Right renal pelvis (tissue), 4 donors: ENCODE measurements at places on chromosomes 2 and 18.

- no peak for DNase-seq
Observed at GRCh38 chr2:27843992-27844391, 46.2 kb downstream of the RBKS start.

DNA sequence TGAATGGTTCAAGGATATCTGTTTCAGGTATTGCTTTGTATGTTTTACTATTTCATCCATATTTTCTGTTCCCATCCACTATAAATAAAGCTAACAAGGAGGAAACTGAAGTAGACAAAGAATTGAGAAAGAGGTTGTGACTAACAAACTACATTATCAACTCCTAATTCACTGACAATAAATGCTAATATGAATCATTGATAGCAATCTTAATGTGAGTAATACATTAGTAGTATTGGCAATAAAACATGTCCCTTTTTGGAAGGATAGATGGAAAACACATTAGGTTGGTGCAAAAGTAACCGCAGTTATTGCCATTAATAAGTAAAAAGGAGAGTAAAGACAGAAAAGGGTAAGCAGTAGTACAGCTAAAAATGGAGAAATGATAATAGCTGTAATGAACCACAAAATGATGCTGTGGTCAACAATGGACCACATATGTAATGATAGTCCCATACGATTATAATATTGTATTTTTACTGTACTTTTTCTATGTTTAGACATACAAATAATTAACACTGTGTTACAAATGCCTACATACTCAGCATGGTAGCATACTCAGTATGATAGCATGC, 104.7 kb downstream of the THADA start:
- DNase-seq = no peak

DNA sequence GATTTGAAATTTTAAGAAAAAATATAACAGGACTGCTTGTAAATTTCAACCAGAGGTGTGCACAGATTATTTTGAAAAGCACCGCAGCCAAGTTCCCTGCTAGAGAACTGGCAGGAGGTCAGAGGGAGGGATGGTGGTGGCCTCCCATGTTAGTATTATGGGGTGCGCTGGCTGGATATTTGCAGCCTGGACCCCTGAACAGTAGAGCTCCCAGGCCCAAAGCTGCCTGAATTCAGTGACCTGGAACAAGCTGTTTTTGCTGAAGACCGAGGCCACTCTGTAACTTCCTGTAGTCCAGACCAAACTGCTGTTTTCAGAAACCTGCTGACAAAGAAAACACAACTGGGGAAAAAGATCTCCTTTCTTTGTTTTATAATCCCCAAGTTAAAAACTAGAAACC, 314.3 kb downstream of the TNS1 start:
- DNase-seq = no peak

DNA sequence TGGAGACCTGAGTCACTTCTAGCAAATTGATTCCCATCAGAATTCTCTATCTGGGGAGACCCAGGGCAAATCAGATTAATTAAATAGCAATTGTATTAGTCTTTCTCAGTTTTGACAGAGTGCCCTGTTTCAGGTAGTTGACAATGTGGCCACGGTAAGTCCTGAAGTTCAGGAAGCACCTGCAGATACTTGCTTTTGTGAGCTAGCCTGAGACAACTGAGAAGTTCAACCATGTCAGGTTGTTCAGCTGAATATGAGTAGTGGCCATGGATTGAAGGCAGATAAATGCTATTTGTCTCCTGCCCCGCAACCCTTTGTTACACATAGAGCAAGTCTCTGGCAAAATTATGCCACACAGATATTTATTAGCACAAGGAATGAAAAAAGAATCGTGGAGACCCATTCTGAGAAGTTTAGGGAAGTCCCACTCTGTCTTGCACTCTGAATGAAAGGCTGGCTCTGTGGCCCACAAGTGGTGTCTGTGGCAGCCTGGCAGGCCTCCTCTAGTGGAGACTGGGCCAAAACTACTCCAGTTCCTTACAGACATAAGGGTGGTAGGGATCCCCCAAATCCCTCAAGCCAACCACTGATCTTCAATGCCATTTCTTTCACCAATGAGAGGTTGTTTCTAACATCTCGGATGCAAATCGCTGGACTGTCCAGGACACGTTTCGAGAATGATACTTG, 61.3 kb downstream of the POU3F3 start:
- DNase-seq = no peak

DNA sequence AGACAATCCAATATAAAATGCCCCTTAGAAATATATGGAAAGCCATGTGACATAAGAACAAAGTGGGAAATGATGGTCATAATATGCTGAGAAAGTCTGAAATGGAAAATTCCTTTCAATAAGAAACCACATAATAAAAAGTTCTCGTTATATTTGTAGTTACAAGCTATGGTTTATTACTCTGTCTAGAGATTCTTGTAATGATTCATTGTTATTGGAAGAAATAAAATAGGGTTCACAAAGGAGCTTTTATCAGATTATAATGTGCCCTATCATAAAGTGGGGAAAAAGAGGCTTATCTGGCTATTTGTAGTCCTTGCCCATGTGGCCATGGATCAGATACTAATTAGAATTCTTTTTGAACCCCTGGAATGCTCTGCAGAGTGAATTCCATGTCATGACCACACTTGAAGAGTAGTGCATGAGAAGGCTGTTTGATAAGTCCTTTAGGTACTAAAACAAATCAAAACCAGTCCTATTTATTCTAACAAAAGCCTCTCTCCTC, 420.7 kb upstream of the NRP2 start:
- DNase-seq = no peak

DNA sequence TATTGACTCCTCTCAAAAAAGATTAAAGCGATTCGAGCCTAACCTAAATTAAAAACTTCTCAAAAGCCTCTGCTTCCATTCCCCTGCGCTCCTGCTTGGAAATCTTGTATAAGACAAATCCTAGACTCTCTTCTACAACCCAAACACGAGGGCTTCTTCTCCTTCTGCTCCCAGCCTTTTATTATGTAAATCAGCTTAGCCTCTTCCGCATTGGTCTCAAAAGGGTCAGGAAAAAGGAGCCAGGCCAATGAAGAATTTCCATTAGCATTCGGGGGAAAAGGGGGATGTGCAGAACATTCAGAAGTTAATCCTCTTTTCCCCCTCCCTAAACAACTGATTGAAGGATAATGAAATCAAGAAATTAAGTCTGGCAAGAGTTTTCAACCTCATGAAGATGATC, 107.9 kb downstream of the FAM124B start:
- DNase-seq = no peak

DNA sequence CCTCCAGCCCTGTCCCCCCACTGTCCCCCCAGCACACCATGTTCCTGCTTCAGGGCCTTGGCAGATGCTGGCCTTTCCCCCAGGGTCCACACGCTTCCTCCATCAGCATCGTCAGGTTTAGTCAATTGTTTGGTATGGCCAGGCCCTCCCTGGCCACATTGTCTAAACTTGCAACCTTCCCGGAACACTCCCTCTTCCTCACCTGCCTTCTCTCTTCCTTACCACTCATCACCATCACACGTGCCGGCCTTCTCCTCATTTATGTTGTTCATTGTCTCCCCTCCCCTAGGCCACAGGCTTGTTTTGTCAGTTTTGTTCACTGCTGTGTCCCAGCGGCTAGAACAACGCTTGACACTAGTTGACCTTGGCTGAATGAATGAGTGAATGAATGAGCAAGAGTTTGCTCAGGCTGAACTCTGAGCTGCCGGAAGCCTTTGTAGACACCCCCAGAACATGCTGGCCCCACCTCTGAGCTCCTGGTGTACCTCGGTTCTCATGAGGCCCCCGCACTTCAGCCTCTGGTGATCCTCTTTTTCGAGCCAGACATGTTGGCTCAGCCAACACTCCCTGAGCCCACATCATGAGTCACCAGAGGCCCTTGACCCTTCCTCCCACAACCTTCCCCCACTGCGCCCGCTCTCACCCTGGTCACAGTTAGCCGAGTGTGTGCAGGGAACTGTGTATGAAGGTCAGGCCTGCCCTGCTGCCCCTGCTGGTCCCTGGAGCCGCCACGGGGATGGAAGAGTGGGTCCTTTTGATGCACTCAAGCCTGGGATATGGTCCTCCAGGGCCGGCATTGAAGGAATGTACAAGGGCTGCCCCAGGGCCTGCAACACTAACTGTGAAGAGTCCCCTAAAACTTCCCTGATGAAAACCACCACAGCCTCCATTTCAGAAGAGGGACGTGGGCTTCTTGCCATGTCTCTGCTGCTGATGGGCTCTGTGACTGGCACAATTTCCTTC, 57.5 kb downstream of the HS1BP3 start:
- DNase-seq = no peak

- no peak for DNase-seq
Observed at GRCh38 chr18:3526421-3527354, 76.7 kb downstream of the TGIF1 start.

DNA sequence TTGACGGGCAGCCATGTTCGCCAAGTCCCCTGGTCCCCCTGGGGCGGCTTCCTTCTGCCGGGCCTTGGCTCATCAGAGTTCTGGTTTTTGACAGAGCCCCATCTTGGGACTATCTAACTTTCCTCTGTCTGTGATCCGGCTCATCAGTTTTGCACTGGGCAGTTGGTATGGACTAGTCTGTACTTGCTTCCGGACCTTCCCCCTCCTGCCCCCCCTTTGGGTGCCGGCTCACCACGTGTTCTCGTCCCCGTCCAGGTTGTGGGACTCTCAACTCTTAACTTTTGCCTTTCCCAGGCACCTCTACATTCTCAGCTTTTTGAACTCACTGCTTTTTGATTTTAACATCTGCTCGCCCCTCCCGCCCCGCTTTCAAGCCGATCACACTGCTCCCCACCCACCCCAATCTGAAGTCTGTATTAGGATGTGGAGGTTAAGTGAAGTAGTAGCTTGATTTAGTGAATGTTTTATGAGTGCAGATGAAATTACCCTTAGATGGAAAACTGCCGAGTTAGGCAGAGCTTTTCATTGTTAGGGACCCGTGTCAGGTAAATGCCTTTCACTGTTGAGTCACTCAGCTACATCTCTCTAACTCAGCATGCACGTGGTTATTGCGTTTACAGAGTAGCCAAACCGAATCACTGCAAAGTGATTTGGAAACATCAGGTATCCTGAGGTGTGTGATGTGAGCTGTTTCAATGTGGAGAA, 874 bp downstream of the WDR43 start:
- no peak for DNase-seq

DNA sequence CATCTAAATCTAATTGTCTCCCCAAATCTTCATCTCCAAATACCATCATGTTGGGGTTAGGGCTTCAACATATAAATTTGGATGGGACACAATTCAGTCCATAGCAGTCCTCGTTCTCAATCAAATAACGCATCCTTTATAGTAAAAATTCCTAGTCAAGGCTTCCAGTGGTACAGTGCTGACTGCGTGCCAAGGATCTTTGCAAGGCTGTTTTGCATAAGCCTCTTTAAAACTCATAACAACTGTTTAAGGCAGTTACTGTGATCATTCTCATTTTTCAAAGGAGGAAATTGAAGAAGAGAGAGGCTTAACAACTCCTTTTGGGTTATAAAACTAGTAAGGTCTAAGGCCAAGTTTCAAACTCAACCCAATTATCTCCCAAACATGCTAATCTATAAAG, 666.9 kb downstream of the NYAP2 start:
- no peak for DNase-seq

DNA sequence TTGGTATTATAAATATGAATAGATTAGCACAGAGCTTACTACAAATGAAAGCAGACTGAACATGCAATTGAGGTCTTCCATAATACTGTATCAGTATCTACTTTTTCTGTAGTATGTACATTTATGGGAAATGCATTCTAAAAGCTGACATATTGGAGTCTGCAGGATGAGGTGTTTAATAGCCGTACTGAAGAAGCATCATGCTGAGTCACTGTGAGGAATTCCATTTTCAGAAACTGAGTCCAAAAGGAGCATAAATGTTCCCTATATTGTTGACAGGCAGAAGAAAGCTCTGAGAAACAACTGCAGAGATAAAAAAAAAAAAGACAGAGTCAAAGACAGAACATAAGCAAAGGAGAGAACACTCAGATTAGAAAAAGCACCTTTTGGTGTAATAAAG, 366.7 kb upstream of the SPHKAP start:
- DNase-seq = no peak

DNA sequence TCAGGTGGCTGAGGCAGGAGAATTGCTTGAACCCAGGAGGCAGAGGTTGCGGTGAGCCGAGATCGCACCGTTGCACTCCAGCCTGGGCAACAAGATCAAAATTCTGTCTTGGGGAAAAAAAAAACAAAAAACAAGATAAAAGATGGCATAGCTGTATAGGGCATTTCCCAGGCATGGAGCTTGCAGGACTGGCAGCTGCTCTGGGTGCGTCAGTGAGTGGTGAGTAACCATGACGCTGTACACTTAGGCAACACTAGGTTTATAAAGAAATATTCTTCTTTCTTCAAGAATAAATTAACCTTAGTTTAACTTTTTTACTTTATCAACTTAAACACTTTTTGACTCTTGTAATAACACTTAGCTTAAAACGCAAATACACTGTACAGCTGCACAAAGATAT, 15.4 kb downstream of the TGOLN2 start:
- DNase-seq = no peak

DNA sequence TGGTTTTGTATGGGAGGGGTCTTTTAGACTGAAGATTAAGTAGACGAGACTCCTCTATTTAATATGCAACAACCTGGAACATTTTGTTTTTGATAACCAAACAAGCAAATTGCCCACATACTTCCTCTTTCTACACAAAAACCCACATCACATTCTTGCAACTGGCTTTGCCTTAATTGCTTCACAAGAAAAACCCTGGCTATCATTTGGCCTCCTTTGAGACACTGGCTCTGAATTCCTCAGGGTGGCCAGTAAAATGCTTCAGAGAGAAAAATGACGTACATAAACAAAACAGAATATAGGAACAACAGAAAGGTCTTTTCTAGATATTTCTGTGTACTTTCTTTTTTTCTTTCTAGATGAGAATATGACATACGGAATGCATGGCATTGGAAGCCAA, 103.0 kb downstream of the TRIB2 start:
- DNase-seq = no peak

DNA sequence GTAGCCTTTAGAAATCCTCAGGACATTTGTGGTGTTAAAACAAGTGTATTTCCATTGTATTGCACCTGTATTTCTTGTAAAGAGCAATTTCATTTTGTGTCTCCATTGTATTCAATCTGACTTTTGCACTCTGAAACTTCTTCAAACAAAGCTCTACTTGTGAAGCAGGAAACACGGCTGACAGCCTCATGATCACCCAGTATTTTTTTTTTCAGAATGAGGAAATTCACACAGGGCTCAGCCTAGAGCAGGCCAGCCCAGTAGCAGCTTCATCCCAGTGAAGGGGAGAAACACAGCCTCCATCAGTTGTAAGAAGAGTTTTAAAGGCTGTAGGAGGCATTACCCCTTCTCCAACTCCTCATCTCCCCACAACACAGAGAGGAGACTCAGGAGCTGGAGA, 175.9 kb upstream of the KLHL29 start:
- no peak for DNase-seq

GRCh38 chr2:58046335-58046584, 346 bp upstream of the VRK2 start:
- DNase-seq = no peak

GRCh38 chr2:172361840-172362239, 65.5 kb upstream of the ITGA6 start:
- no peak for DNase-seq

DNA sequence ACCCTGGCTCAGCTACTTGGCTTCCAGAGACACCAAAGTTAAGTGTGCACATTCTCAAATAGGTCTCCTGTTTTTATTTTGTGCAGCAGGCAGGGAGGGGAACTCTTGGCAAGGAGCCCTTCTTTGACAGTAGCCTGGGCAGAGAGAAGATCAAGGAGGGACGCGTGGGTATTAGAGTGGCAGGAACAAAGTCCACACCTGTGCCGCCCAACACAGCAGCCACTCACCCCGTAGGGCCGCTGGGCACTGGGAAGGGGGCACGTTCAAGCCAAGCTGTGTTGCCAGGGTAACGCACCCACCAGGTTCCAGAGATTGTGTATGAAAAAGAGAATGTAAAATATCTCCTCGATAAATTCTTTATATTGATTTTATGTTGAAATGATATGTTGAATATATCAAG, 229.3 kb upstream of the AGAP1 start:
- no peak for DNase-seq
